Peyer's patch (tissue), 4 donors: ENCODE measurements at places on chromosomes 16 and 17. TPM values are rescaled to one million over a fixed set of nuclear protein-coding genes. Genes with fewer than 3 reads are reported as not detected.

Gene CCDC43
- 18.4 TPM for total RNA-seq

Gene PFN1
- total RNA-seq: 1,064 TPM

Gene DHRS7C
- total RNA-seq: not detected

Gene G6PC1
- total RNA-seq: 2.5 TPM

Gene C1QBP
- total RNA-seq: 61.1 TPM

Gene PMP22
- 346 TPM for total RNA-seq

Gene CA5A
- total RNA-seq: not detected

Gene KRTAP4-5
- total RNA-seq: not detected

Gene CLEC16A
- 64.9 TPM for total RNA-seq

DNA sequence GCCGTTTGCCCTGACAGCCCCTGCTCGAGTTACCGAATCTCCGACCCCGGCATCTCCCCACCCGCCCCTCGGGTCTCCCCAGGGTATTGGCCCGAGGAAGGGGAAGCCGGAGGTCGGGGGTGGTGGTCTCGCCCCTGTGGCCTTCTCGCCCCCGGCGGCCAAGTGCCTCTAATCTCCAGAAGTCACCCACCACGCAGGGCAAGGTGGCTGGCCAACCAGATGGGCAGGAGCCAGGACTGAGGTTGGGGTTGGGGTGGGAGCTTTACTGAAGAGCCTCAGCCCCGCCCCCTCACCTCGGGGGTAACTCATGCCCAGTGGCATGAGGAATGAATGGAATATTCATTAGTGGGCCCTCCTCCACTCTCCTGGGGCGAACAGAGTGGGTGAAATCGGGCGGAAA, 637 bp downstream of the DHRS11 start:
- DNase-seq: no peak

DNA sequence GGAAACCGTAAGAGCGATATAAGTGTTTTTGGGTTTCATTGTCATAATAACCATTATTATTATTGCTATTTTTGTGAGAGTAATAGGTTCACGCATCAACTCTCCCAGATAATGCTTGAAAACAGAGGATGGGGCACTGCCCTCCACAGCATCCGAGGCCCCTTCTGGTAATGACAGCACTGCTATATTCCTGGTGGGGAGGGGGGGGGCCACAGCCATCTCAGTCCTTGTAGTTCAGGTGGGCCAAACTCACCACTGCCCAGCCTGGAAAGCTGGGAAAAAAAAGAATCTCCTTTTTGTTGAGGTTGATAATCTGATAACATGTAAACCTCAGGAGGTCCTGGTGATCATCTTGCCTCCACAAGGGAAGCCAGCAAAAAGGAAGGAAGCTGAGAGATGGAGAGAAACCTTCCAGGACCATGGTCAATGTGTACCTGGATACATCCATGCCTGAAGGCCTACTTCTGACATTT, 706 bp downstream of the C16orf95 start:
- no peak for DNase-seq

- DNase-seq: no peak
Measured at GRCh38 chr16:852451-853185, 52.1 kb upstream of the GNG13 start.

- no peak for DNase-seq
Measured at GRCh38 chr17:2634361-2634960, 41.0 kb downstream of the PAFAH1B1 start.

DNA sequence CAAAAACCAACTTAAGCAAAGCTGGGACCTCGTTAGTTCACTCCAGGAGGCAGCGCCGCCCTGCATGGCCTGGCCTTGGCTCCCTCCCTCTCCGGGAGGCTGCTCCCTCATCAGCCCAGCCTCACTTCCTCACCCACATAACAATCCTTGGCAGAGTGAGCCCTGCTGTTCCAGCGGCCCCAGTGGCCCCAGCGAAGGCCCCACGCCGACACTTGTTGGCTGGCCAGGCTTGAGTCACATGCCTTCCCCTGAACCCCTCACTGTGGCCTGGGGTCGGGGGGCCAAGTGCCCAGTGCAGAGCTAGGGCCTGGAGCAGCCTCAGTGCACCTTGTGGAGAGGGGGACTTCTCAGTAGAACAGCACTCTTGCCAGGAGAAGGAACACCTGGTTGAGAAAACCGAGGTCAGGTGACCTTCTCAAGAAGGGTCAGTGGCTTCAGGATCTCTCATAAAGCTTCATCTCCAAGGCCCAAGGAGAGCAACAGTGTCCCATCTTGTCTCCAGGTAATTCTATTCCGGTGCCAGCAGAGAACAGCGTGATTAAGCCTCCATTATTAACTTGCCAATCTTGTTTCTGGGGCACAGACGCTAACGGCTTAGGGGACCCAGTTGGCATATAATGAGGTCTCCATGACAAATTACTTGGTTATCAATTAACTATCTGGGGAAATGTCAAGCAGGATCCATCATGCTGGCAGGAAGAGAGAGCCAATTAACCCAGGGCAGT, 26.8 kb downstream of the ENDOV start:
- DNase-seq: no peak

DNA sequence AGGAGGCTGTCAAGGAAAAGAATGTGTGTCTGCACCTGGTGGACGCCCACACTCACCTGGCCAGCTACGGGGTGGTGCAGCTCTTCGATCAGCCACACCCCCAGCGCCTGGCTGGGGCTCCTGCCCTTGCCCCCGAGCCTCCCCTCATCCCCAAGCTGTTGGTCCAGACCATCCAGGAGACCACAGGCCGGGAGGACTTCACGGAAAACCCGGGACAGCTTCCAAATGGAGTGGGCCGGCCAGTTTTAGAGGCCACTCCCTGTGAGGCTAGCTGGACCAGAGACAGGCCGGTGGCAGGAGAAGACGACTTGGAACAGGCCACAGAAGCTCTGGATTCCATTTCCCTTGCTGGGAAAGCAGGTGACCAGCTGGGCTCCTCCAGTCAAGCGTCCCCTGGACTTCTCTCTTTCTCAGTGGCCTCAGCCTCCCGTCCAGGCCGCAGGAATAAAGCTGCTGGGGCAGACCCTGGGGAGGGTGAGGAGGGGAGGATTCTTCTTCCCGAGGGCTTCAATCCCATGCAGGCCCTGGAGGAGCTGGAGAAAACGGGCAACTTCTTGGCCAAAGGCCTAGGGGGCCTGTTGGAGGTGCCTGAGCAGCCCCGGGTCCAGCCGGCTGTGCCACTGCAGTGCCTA, 2.2 kb downstream of the WDR81 start:
- DNase-seq: no peak

GRCh38 chr16:68126395-68126794, 41.2 kb downstream of the NFATC3 start:
- no peak for DNase-seq

DNA sequence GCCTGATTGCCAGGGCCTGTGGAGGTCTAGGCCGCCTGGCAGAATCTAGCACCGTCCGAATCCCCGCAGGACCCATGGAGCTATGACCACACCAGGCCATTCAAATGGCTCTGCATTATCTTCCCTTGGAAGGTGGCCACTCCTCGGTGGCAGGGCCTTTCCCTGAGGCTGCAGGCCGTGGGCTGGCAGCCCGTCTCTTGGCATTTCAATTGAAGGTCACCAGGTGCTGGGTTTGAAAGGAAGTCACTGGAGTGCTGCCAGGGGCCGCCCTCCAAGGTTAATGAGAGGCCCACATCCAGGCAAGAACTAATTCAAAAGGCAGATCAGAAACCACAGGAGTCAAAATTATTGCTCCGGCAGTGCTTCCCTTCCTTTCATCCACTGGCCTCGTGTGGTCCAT, 27.7 kb upstream of the CACNG5 start:
- DNase-seq: no peak

- no peak for DNase-seq
Measured at GRCh38 chr16:71929048-71929447, 33.7 kb downstream of the IST1 start.

DNA sequence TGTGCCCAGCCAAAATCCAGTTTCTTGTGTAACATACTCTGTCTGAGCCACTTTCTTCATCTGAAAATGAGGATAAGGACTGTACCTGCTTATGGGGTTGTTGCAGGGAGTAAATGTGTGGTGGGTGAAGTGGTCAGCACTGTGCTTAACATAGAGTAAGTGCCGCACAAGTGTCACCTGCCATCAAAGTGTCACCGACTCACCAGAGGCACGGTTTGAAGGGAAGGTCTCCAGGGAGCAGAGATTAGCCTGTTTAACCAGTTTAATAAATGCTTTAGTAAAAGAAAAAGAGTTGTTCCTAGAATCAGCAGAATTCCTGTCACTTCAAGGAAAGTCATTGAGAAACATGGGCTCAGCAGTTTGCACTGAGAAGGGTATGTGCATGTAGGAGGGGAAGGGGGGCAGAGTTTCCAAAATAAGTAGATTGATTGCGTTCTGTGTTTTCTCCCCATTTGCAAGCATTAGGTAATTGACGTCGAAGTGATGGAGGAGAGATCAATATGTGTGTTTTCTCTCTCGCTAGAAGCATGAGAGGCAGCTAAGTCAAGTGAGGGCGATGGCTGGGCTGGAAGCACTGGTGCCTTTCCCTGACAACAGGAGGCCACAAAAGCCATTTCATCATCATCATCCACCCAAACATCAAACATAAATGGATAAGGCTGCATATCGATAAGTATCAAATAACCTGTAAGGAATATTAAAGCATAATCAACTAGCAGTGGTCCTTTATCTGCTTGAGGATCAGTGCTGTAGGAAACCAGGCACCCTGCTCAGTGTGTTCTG, 19.1 kb downstream of the FAM20A start:
- no peak for DNase-seq

- DNase-seq: no peak
Measured at GRCh38 chr16:54816471-54816870, 114.2 kb upstream of the IRX5 start.

GRCh38 chr17:16513873-16514272, 21.9 kb upstream of the LRRC75A start:
- DNase-seq: no peak

GRCh38 chr16:50396761-50397535, 28.2 kb upstream of the BRD7 start:
- DNase-seq: no peak

- DNase-seq: no peak
Measured at GRCh38 chr17:34990921-34991365, 10.6 kb downstream of the LIG3 start.

- no peak for DNase-seq
Measured at GRCh38 chr17:41639492-41640473, 15.4 kb upstream of the KRT17 start.

GRCh38 chr17:40602445-40603443, 37.5 kb upstream of the CCR7 start:
- no peak for DNase-seq

- DNase-seq: no peak
Measured at GRCh38 chr17:9553181-9553580, 22.4 kb downstream of the STX8 start.

GRCh38 chr16:12758031-12758669, 45.5 kb downstream of the CPPED1 start:
- no peak for DNase-seq

DNA sequence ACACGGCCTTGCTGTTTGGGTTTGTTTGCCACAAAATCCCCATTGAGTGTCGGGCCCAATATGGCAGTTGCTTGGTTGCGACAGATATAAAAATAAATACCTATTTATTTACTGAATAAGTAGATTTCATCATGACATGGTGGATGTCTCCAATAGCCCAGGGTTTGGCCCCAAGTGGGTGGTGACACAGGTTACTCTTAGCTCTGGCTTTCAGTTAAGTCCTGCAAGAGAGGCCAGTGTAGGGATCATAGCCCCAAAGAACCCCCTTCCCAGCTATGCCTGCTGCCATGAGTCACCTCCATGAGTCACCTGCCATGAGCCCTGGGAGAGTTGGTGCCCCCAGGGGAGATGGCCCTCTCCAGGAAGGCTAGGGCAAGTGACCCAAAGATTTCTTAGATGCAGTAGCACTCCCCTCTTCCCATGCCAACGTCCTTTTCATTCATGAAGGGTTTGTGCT, 78.7 kb upstream of the LGALS9 start:
- DNase-seq: no peak

- DNase-seq: peak; percentile 51
Measured at GRCh38 chr16:86118467-86119307, 219.7 kb downstream of the IRF8 start.

- DNase-seq: no peak
Measured at GRCh38 chr17:79563237-79564013, 47.4 kb downstream of the RBFOX3 start.

GRCh38 chr16:68377667-68378393, 67.0 kb downstream of the PRMT7 start:
- no peak for DNase-seq

DNA sequence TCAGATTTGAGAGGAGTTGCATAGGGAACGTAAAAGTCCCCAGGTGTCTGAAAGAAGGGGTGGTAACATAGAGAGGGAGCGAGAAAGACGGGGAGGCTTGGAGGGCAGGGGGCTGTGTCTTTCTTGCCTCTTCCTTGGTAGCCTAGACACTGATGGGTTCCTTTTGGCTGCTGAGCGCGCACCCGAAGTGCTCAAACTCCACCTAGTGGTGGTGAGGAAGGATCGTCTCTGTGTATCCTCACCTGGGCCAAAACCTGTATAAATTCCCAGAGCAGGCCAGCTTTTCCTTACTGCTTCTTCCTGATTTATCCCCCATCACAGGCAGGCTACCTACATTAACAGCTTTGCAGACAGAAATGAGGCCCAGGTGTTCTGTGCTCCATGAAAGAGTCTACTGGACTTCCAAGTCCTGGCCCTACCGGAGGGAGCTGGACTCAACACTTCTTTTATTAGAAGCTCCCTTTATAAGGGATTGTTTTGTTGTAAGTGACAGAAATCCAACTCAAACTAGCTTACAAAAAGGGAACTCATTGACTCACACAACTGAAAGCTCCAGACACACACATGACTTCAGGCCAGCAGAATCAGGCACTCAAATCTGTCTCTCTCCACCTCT, 5.5 kb upstream of the SLC25A35 start:
- peak; percentile 61 for DNase-seq

DNA sequence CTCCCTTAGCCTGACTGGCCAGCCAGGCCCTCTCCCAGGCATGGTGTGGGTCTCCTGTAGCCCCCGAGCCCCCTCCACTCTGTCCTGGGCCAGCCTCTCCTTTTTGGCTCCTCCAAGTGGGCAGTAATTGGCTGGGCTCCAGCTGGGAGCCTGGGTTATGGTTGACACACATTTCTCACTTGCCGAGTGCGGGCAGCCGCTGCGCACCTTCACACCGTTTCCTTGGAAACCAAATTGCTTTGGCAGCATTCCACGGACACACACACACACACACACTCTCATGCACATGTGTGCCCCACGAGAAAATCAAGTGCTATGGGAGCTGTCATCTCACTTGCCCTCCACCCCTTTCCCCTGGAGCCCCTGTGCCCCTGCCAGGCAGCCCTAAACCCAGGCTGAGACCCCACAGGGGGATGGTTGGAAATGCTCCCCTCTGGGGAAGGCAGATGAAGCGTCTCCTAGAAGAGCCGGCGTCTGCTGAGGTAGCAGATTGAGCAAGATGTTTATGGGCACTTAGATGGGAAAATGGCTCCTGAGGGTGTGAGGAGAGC, 402.7 kb upstream of the TNRC6C start:
- DNase-seq: no peak
